ENCODE measurements at places on chromosomes 2 and 18.

GRCh38 chr2:237998530-237998929, 31.7 kb downstream of the UBE2F start:
- DNase-seq = peak; percentile 46

- DNase-seq = no peak
Measured at GRCh38 chr2:122514451-122514996, 759.1 kb downstream of the TSN start.

GRCh38 chr2:151936626-151937025, 108.4 kb upstream of the ARL5A start:
- no peak for DNase-seq

GRCh38 chr2:191783416-191783815, 63.5 kb downstream of the CAVIN2 start:
- DNase-seq = no peak

DNA sequence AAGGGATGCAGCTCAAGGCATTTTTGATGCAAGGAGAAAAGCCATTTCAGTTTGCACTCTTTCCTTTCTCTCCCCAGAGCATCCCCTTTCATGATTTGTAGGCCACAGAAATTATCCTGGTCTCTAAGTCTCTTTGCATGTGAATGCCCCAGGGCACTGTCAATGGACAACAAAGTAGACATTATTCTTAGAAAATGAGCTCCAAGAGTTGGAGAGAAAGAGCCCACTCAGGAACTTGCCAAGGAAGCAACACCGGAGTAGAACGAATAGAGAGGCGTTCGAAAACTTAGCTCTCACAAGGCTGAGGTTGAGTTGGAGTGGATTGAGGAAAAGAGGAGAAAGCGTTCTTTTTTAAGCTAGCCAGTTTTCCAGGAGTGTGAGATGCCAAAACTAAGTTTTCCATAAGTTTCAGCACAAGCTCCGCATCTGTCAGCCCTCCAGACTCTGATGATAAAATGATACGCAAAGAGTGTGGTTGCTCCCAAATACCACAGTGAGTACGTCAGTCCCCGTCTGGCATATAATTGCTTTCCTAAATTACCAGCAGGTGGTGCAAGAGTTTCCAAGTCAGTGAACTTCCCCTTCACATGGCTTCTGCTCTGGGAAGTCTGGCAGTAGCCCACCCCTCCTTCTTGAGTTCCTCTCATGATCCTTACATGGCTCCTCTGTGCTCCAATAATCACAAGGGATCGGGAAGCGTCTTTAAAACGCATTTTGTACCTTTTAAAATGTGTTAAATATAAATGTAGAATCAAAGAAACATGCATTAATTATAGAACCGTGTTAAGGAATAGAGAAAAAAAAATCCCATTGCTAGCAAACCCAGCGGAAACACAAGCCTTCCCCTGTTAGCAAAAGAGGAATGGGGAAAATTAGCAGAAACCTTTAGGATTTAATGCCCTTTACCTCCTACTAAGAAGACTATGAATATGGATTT, 1060.6 kb upstream of the FANCL start:
- no peak for DNase-seq

DNA sequence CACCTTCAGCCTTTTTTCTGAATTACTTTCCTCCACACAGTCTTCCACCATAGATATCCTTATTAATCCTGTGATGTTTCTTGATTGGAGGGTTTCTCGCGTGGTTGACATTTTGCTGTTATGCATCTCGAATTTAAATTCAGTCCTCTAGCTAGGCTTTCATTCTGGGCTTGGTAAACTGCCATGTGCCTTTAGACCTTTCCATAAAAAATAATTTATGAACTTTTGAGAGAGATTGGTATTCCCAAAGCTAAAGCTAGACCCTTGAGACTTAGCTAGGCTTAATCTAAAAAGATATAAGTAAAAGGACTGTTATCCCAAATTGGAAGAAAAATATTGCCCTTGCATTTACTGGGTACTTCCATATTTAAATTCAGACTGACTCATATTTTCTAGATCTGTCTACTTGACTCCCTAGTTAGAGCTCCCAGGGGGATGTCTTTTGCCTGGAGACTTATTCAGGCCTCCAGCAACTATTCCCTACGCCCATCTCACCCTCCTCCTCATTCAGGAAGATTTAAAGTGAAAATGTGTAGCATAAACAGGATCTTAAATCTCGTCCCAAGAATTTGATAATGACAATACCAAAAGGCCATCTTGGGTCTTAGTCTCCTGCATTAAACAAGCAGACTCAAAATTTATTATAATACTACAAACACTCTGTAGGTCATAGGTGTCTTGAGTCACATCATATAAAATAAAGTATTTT, 60.3 kb downstream of the KIAA2012 start:
- DNase-seq = no peak

Data from activated CD8-positive, alpha-beta memory T cell treated with anti-CD3 and anti-CD28 coated beads for 24 hours (primary cell).